Right atrium auricular region (tissue), 2 donors: ENCODE measurements at places on chromosomes 11 and 22. TPM values are rescaled to one million over a fixed set of nuclear protein-coding genes. Genes with fewer than 3 reads are reported as not detected.

The BBS1 gene
- 37.0 TPM for total RNA-seq

DNA sequence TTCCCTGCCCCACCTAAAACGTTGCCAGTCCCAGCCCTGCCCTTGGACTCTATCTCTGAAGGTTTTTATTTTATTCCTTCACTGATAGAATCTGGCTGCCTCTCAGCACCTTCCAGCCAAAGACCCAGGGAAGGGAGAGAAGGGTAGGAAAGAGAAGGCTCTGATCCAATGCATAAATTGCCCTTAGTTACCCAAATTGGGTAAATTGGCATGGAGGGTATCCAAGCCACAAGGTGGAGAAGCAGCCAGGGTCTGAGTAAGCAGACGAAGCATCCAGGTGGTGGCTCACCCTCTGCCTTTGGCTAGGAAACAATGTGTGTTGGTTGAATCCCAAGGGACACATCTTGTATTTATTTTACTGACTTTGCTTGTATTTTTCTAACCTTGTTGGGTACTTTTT is 89.0 kb downstream of the FEZ1 start:
- no peaks in the 10 kb centered on the region for H3K36me3 ChIP-seq
- no peaks in the 10 kb centered on the region for H3K27me3 ChIP-seq
- H3K27ac ChIP-seq, result no peak overlapping the region
- DNase-seq, result no peak

GRCh38 chr11:74846770-74847169 is 98.1 kb downstream of the RNF169 start:
- H3K4me3 ChIP-seq, result no peak overlapping the region
- DNase-seq, result no peak
- no peaks in the 10 kb centered on the region for H3K4me1 ChIP-seq
- no peaks in the 10 kb centered on the region for H3K27me3 ChIP-seq
- peaks cover 40% of the 10 kb centered on the region for H3K36me3 ChIP-seq
- H3K27ac ChIP-seq, result no peak overlapping the region

The KRTAP5-10 gene
- not detected for total RNA-seq

DNA sequence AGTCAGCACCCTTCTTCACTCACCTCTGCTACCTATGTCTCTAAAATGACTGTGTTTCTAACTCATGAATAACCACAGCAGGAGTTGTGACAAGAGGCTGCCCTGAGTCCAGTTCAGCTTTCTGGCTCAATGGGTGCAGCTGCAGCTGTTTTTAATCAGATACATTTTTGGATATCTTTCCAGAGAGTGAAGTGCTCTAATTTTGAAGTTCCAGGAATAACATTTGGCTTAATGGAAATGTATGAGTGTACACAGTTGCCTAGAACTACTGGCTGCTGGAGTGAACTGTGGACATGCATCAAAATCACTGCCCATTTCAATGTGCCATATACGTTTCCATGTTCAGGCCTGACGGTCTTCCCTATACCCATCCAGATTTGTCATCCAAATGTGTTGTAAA is 769.5 kb upstream of the ANO3 start:
- no peak overlapping the region for H3K27ac ChIP-seq
- no peak overlapping the region for H3K4me3 ChIP-seq
- no peaks in the 10 kb centered on the region for H3K4me1 ChIP-seq
- no peaks in the 10 kb centered on the region for H3K27me3 ChIP-seq

The CRYBB3 gene
- not detected for total RNA-seq

DNA sequence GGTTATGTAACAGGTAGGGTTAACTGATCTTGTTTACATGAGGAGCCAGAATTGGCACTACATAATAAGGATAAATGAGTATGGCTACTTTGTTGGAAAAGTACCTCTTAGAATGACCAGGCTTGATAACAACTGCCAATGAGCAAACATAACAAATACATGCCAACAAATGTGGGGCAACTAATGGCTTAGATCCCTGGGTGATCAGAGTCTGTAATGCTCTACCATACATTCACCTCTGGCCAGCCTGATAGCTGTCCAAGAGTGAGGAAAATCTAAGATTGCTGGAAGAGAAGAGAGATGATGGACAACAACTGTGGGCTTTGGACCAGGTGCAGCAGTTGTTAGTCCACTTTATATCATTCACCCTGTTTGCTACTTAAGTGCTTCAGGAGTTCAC is 1025.0 kb downstream of the NTM start:
- H3K4me3 ChIP-seq, result no peak overlapping the region
- H3K36me3 ChIP-seq, result no peaks in the 10 kb centered on the region
- no peak overlapping the region for H3K27ac ChIP-seq
- no peaks in the 10 kb centered on the region for H3K4me1 ChIP-seq
- DNase-seq, result no peak
- H3K27me3 ChIP-seq, result no peaks in the 10 kb centered on the region

DNA sequence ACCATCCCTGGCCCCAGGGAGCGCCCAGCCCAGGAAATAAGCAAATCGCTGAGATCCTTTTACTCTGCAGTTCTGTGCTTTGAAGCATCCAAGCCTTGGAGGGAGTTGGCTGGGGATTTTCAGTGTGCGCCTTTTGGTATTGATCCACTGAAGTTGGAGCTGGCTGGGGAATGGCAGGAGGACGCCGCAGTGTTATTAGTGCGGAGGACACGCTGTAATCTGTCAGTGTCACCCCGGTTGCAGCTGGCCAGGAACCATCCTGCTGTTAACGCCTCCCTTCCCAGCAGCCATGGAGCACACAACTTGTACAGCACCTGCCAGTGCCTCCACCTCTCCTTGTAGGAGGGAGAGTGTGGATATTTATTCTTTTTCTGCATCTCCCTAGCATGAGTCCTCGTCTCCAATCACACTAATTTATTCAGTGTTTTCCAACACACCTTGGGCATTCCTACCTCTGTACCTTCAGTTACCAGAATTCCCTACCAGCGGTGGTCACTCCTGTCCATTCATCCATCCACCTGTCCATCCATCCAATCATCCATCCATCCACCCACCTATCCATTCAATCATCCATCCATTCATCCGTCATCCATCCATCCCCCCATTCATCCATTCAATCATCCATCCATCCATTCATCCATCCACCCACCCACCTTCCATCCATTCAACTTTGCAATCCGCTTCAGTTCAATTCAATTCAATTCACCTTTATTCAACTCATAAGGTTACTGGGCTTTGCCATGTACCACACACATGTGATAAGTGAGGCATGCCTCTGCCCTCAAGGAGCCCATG is 21.9 kb upstream of the EIF3D start:
- no peak for DNase-seq
- no peak overlapping the region for H3K27ac ChIP-seq
- H3K36me3 ChIP-seq, result no peaks in the 10 kb centered on the region

DNA sequence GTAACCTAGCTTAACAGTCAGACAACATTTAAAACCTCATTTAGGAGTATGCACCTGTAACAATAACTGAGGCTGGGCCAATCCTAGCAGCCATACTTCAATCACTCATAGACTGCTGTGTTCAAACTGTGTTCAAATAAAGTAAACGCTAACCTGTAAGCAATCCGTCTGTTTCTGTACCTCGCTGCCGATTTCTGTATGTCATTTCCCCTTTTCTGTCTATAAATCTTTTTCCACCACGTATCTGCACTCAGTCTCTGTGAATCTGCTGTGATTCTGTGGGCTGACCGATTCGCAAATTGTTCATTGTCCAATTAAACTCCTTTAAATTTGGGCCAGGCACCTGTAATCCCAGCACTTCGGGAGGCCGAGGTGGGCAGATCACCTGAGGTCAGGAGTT is 12.3 kb downstream of the APOBEC3H start:
- H3K36me3 ChIP-seq, result no peaks in the 10 kb centered on the region
- DNase-seq, result no peak
- H3K27me3 ChIP-seq, result no peaks in the 10 kb centered on the region
- no peaks in the 10 kb centered on the region for H3K4me1 ChIP-seq
- H3K4me3 ChIP-seq, result no peak overlapping the region

The HPX gene
- 0.20 TPM for total RNA-seq

DNA sequence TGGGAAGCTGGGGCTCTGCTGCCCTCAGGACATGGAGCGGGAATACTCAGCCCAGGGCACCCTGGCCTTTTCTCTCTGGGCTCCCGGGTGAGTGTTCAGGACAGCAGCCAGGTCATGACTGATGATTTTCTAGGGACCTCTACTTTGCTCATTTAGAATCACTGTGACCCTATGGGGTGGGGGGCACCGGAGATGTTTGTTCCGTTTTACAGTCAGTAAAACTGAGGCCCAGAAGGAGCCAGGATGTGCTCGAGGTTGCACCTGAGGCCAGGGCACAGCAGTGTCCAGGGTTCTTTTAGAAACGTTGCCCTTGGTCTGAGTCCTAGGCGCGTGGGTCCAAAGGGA is 48.1 kb downstream of the SMIM38 start:
- no peaks in the 10 kb centered on the region for H3K27me3 ChIP-seq
- no peaks in the 10 kb centered on the region for H3K36me3 ChIP-seq
- no peak overlapping the region for H3K4me3 ChIP-seq
- no peaks in the 10 kb centered on the region for H3K4me1 ChIP-seq
- no peak for DNase-seq
- H3K27ac ChIP-seq, result no peak overlapping the region

The ARFGAP3 gene
- 27.4 TPM for total RNA-seq

The NCAM1 gene
- total RNA-seq, result 229 TPM

- no peaks in the 10 kb centered on the region for H3K27me3 ChIP-seq
- peak overlapping the region; percentile 97 for H3K4me3 ChIP-seq
- H3K4me1 ChIP-seq, result no peaks in the 10 kb centered on the region
- no peaks in the 10 kb centered on the region for H3K36me3 ChIP-seq
- DNase-seq, result no peak
These were observed 853 bp downstream of the HTATIP2 start for GRCh38 chr11:20364341-20364792.

The TRIM6 gene
- 1.3 TPM for total RNA-seq

The TMEM9B gene
- 50.8 TPM for total RNA-seq

- no peak for DNase-seq
- no peaks in the 10 kb centered on the region for H3K27me3 ChIP-seq
- peak within 1 kb of the TSS; percentile 66 for H3K27ac ChIP-seq
- H3K4me1 ChIP-seq, result peaks cover 7% of the 10 kb centered on the region
These were observed at the start of gene PLEKHA7 for GRCh38 chr11:17014321-17014832. Gene PLEKHA7, minus strand, starts transcription at chr11:17014414. Its CDS starts 13 bp downstream, at chr11:17014401.

DNA sequence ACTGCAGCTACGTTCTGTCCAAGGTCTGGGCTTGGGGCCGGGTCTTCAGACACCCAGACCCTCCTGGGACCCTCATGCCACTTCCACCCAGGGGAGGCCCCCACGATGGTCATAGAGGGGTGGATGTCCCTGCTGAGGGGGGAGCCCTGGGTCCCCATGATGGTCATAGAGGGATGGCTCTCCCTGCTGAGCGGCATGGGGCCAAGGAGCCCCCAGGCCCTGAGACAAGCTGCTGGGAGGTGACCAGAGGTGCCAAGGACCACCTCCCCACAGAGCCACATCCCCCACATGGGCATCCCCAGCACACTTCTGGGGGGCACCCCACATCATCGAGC is 7.2 kb downstream of the MUC5B start:
- no peak overlapping the region for H3K27ac ChIP-seq
- H3K27me3 ChIP-seq, result no peaks in the 10 kb centered on the region
